Sigmoid colon (tissue), 7 donors: ENCODE measurements at places on chromosomes 2 and 18. TPM values are rescaled to one million over a fixed set of nuclear protein-coding genes. Genes with fewer than 3 reads are reported as not detected.

DNA sequence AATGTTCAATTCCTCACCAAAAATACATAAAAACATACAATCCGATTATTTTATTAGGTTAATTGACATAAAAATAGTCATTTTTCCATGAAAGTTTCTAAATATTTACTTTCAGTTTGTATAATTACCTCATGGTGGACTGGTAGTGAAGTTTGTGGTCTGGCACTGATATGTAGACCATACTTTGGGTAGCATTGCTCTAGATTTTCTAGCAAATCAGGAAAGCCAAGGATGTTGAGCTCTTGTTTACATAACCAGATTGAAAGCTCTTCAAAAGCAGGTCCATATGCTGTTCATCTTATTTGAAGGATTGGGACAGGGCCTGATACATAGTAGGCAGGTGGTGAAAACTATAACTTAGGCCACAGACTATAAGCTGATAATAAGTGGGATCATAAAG, 61.8 kb downstream of the COMMD1 start:
- H3K36me3 ChIP-seq: no peaks in the 10 kb centered on the region
- peaks cover 23% of the 10 kb centered on the region for H3K4me1 ChIP-seq
- peak overlapping the region; percentile 28 for H3K27ac ChIP-seq
- H3K4me3 ChIP-seq: no peak overlapping the region
- no peak for DNase-seq

- no peak for DNase-seq
- H3K36me3 ChIP-seq: no peaks in the 10 kb centered on the region
- H3K27me3 ChIP-seq: peaks cover 58% of the 10 kb centered on the region
- no peak overlapping the region for H3K27ac ChIP-seq
Measured at GRCh38 chr2:222315443-222316121, 16.8 kb upstream of the PAX3 start.

GRCh38 chr2:155218945-155219344, 520.5 kb downstream of the KCNJ3 start:
- H3K4me1 ChIP-seq: no peaks in the 10 kb centered on the region
- no peaks in the 10 kb centered on the region for H3K27me3 ChIP-seq
- no peaks in the 10 kb centered on the region for H3K36me3 ChIP-seq
- DNase-seq: no peak
- no peak overlapping the region for H3K4me3 ChIP-seq

DNA sequence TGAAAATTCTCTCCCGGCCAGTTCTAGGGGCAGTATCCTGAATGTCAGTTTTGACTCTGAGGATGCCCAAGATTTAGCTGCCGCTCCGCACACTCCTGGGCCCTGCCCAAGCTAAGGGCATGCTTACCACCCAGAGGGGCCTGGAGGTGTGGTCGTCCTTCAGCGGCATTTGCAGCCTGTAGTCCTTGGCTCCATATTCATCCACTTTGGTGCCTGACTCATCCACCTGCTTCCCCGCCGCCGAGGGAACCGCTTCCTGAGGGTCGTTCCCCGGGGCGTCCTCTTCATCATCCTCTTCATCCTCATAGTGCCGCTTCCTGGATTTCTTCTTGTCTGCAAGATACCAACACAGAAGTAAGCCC, 577 bp downstream of the ERCC3 start:
- DNase-seq: no peak
- no peaks in the 10 kb centered on the region for H3K27me3 ChIP-seq
- H3K4me1 ChIP-seq: no peaks in the 10 kb centered on the region
- H3K4me3 ChIP-seq: peak overlapping the region; percentile 97

DNA sequence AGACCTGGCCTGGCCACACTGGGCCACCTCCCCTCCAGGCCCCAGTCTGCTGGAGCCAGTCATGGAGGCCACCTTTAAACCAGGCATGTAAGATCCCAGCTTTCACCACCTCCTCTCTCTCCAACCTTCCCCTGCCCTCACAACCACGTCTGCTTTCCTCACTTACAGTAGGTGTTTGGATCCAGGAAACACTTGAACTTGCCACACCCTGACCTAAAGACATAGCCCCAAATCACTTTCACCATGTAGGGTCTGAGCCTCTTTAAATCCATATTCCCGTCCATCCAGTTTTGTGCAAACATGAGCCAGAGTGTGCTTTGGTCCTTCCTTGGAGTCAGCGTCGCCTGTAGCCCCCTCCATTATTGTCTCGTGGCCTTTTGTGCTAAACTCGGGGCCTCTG, 66.8 kb downstream of the NRP2 start:
- no peak for DNase-seq
- no peaks in the 10 kb centered on the region for H3K27me3 ChIP-seq
- H3K4me3 ChIP-seq: no peak overlapping the region
- no peaks in the 10 kb centered on the region for H3K4me1 ChIP-seq

GRCh38 chr2:120830096-120830830, 94.6 kb downstream of the GLI2 start:
- no peak overlapping the region for H3K27ac ChIP-seq
- no peaks in the 10 kb centered on the region for H3K27me3 ChIP-seq
- peak; percentile 58 for DNase-seq
- peaks cover 35% of the 10 kb centered on the region for H3K4me1 ChIP-seq
- H3K4me3 ChIP-seq: no peak overlapping the region

GRCh38 chr2:217185265-217185995, 325.6 kb upstream of the TNP1 start:
- no peaks in the 10 kb centered on the region for H3K4me1 ChIP-seq
- DNase-seq: no peak
- H3K4me3 ChIP-seq: no peak overlapping the region
- H3K36me3 ChIP-seq: no peaks in the 10 kb centered on the region

DNA sequence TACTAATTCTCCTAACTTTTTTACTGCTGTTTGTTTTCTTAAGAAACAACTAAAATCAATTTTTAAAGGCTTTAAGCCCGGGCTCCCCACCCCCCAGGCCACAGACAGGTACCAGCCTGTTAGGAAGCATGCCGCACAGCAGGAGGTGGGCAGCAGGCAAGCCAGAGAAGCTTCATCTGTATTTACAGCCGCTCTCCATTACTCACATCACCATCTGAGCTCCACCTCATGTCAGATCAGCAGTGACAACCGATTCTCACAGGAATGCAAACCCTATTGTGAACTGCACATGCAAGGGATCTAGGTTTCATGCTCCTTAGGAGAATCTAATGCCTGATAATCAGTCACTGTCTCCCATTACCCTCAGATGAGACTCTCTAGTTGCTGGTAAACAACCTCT, 517.0 kb downstream of the NRXN1 start:
- no peak overlapping the region for H3K4me3 ChIP-seq
- H3K36me3 ChIP-seq: no peaks in the 10 kb centered on the region
- no peaks in the 10 kb centered on the region for H3K4me1 ChIP-seq
- no peaks in the 10 kb centered on the region for H3K27me3 ChIP-seq

DNA sequence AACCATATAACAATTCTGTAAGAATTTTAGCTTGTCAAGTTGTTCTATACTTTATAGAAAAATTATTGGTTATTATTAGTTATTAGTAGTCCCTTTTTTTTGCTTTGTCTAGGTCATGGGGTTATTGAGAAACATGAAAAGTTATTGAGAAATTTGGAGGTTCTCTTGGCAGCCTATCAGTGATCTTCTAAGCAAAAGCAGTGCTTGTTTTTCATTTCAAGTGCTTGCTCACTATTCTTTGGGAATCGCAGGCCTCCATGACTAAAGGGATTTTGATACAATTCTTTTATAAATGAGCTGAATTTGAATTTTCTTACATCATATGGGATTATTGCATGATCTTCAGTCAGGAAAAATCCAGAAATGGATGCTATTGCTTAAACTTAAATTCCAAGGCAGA, 25.8 kb downstream of the PLEKHA3 start:
- peaks cover 19% of the 10 kb centered on the region for H3K36me3 ChIP-seq
- no peak overlapping the region for H3K4me3 ChIP-seq
- H3K27me3 ChIP-seq: no peaks in the 10 kb centered on the region
- DNase-seq: no peak

DNA sequence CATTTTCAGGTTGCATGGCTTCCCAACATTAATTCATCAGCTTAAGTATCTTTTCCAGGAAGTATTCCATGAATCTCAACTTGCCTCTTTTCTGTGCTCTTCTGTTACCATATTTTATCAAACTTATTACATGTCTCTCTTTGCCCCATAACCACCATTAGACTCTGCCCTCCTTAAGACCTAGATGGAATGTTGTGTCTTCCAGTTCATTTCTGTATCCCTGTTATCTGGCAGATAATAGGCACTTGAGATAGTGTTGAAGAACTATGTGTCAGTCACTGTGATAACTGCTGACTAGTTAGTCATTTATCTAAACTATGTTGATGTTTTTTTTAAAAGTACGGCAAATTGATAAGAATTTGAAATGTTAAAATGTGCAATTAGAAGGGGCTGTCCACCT, 41.8 kb downstream of the GLS start:
- no peak for DNase-seq
- no peaks in the 10 kb centered on the region for H3K4me1 ChIP-seq
- no peaks in the 10 kb centered on the region for H3K27me3 ChIP-seq
- peaks cover 2% of the 10 kb centered on the region for H3K36me3 ChIP-seq
- no peak overlapping the region for H3K4me3 ChIP-seq

DNA sequence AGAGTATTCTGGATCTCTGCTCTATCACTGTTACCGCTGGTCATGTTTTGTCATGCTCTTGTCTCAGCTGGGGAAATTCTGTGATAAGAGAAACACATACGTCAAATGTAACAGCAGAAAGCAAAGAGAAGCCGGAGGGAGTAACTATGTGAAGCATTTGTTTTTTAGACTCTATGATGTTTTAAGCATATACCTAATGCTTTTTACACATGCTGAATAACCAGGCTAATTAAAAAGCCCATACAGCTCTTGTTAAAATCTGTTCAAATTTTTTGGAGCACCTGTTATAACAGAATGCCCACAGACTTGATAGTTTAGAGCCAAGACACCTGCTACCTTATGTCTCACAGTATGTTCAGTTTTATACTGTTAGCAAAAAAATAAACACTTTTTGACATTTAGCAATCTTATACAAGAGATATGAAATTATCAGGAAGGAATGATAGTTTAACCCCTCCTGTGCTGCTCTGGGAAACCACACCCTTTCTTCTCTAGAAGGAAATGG, 92.3 kb upstream of the TANK start:
- no peak for DNase-seq
- H3K27me3 ChIP-seq: no peaks in the 10 kb centered on the region
- no peaks in the 10 kb centered on the region for H3K36me3 ChIP-seq
- no peak overlapping the region for H3K4me3 ChIP-seq
- H3K27ac ChIP-seq: no peak overlapping the region

- DNase-seq: peak; percentile 30
- no peaks in the 10 kb centered on the region for H3K36me3 ChIP-seq
- H3K4me1 ChIP-seq: no peaks in the 10 kb centered on the region
- H3K27me3 ChIP-seq: no peaks in the 10 kb centered on the region
Measured at GRCh38 chr2:45975752-45976517, 321.3 kb upstream of the EPAS1 start.

DNA sequence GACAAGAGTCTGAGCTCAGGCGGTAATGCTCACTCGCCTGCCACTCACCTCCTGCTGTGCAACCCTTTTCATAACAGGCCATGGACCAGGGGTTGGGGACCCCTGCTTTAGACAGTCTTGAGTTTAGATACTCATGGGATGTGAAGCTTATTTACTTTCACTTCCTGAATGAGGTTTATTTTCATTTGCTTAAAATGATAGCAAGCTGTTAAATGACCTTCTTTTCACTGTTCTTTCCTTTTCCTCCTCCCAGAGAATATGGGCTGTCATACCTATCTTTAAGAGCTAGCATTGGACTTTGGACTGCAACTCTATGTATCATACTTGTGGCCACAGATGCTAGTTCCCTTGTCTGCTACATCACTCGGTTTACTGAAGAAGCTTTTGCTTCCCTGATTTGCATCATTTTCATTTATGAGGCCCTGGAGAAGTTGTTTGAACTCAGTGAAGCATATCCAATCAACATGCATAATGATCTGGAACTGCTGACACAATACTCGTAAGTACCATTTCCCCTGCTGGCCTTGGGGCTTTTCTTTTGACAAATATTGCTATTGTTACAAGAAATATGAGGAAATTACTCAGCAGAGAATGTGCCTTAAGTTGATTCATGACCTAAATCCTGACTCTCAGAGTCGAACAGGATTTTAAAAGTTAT, 168.5 kb downstream of the DPP4 start:
- no peaks in the 10 kb centered on the region for H3K27me3 ChIP-seq
- no peak overlapping the region for H3K4me3 ChIP-seq
- H3K4me1 ChIP-seq: no peaks in the 10 kb centered on the region
- no peak for DNase-seq
- H3K27ac ChIP-seq: no peak overlapping the region

- peak; percentile 94 for DNase-seq
- peaks cover 50% of the 10 kb centered on the region for H3K4me1 ChIP-seq
- no peaks in the 10 kb centered on the region for H3K27me3 ChIP-seq
- H3K27ac ChIP-seq: peak overlapping the region; percentile 93
Measured at GRCh38 chr2:38515155-38516074, 87.3 kb downstream of the HNRNPLL start.

DNA sequence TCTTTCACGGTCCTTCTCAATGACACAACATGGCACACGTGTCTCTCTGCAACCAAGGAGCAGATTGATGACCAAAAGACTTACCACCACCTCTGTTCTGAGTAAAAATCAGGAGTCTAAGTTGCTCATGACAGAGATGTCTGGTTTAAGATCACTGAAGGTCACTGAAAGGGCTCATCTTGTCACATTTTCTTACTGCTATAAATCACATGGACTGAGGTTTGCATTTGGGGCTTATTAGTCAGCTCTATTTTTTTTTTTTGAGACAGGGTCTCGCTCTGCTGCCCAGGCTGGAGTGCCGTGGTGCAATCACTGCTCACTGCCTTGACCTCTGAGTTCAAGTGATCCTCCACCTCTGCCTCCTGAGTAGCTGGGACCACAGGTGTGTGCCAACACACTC, 19.4 kb downstream of the CFLAR start:
- no peak overlapping the region for H3K4me3 ChIP-seq
- H3K36me3 ChIP-seq: no peaks in the 10 kb centered on the region
- no peaks in the 10 kb centered on the region for H3K27me3 ChIP-seq
- peaks cover 13% of the 10 kb centered on the region for H3K4me1 ChIP-seq
- no peak for DNase-seq
- no peak overlapping the region for H3K27ac ChIP-seq

GRCh38 chr18:42174909-42175308, 219.9 kb downstream of the PIK3C3 start:
- no peaks in the 10 kb centered on the region for H3K36me3 ChIP-seq
- no peak for DNase-seq
- H3K27ac ChIP-seq: no peak overlapping the region
- no peak overlapping the region for H3K4me3 ChIP-seq
- no peaks in the 10 kb centered on the region for H3K27me3 ChIP-seq

The CLHC1 gene
- total RNA-seq: 4.9 TPM

The TPO gene
- 3.5 TPM for total RNA-seq

The ITM2C gene
- 112 TPM for total RNA-seq

The RGPD3 gene
- total RNA-seq: 0.95 TPM

The KLHL14 gene
- 0.71 TPM for total RNA-seq

The PDE11A gene
- 4.3 TPM for total RNA-seq
